Endothelial cell (in vitro differentiated cells): ENCODE measurements at places on chromosomes 5 and 9.
A peak's percentile ranks its signal among the peaks of the same experiment; 100 is the strongest.

- DNase-seq: no peak
These were observed 269.1 kb upstream of the ACTBL2 start for GRCh38 chr5:57751710-57752109.

GRCh38 chr9:104075801-104076753, 18.0 kb upstream of the SMC2 start:
- no peak for DNase-seq

- DNase-seq: no peak
These were observed 133.3 kb downstream of the KIAA0825 start for GRCh38 chr5:94485067-94485466.

DNA sequence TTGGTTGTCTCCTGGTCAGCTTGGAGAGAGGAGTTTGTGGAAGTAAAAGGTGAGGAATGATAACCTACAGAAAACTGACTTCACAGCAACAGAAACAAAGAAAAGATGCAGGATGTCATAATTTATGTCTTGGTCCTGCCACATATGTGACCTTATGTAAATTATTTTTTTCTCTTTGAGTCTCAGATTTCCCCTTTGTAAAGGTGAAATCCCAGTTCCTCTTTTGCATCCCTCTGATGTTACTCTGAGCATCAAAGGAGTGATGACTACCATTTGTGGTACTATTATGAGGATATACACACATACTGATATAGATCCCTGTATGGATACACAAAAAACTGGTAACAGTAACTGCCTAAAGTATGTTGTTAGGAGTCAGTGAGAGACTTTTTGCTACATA, 1.4 kb upstream of the THG1L start:
- no peak for DNase-seq

- no peak for DNase-seq
These were observed 927.9 kb downstream of the MAT2B start for GRCh38 chr5:164433106-164433870.

DNA sequence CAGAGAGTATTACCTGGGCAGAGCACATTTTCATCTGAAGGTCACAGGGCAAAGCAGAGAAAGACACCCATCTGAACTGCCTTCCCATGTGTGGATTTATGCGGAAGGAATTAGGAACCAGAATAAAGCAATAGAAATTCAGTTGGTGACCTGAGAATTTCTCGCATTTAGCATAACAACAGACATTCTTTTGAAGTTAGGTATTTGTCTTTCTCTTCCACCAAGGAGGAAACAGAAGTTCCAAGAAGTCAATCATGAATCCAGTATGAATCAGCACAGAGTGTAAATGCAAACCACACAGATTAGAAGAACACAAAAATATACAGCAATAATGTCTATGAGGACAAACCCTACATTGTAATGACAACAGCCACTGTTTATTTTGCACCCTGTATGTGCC, 515.2 kb upstream of the BRINP1 start:
- DNase-seq: no peak

GRCh38 chr5:6493681-6494454, 45.2 kb downstream of the UBE2QL1 start:
- DNase-seq: no peak

DNA sequence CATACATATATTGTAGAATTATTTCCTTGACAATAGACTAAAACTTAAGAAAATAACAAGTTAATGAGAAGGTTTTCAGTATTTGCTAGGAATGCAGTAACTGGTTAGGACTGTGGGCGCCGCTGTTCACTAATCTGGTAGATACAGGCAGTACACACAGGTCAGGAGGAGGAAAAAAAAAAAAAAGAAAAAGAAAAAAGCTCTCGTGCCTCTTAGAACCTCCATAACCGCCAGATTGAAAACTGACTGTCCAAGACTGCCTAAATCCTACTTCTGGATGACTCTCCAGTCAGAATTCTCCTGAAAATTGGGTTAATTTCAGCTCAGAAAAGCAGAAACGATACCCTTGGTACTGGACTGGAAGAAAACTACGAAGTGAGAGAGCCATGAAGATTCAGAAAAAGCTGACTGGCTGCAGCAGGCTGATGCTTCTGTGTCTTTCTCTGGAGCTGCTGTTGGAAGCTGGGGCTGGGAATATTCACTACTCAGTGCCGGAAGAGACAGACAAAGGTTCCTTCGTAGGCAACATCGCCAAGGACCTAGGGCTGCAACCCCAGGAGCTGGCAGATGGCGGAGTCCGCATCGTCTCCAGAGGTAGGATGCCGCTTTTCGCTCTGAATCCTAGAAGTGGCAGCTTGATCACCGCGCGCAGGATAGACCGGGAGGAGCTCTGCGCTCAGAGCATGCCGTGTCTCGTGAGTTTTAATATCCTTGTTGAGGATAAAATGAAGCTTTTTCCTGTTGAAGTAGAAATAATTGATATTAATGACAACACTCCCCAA, at the start of gene PCDHGA1:
Gene PCDHGA1 (plus strand): TSS at position 216 of the 782 bp plus-strand sequence.
- DNase-seq: peak; percentile 25

- no peak for DNase-seq
These were observed 15.7 kb downstream of the IL4 start for GRCh38 chr5:132689513-132689912.

GRCh38 chr5:9265441-9266287, 280.2 kb downstream of the SEMA5A start:
- DNase-seq: no peak

DNA sequence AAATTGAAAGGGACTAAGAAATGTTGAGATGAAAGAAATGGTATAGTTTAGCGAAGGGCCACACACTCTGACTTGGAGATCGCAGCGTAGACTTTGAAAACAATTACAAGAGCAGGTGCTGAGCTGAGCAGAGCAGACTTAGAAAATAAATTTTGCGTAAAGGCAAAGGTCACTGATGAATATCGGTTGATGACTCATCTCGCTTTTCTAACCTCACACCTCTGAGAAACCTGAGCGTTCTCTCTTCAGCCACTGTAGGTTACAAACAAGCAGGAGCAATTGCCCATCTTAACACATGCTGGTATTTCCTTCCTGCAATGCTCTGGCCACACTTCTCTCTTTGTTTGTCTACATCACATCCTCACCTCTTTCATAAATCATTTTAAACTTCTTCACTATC, 190.6 kb upstream of the C9orf72 start:
- DNase-seq: no peak

DNA sequence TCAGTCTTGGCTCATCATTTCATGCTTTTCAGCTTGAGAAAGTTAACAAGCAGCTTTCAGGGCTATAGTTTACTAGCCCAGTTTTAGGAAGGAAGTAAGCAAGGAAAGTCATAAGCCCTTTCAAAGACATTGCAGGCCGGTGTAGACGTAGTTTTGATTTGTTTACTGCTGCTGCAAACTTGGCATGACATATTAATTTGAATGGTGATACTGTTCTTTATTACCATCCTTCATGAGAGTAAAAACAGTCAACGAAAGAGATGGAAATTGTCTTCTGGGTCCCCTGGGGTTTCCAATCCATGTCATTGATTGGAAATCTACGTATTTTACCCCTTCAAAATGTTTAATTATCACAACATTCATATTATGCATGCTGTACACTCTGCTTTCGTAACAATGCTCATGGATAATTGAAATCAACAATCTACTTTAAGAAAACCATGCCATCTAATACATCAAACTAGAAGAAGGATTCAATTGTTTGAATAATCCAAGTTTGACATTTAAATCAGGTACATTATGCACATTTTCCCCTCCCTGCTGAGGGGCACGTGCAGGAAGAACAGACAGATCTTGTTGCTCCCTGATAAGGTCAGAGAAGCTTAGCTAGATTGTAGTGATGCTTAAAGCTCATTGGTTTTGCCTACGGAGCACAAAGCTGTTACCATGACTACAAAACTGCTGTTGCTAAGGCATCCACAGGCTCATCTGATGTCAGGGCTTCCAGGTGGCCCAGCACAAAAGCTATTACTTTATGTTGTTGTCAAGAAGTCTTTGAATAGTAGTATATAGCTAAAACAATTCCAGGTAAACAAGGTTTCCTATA, 139.9 kb upstream of the PRLR start:
- DNase-seq: peak; percentile 6

DNA sequence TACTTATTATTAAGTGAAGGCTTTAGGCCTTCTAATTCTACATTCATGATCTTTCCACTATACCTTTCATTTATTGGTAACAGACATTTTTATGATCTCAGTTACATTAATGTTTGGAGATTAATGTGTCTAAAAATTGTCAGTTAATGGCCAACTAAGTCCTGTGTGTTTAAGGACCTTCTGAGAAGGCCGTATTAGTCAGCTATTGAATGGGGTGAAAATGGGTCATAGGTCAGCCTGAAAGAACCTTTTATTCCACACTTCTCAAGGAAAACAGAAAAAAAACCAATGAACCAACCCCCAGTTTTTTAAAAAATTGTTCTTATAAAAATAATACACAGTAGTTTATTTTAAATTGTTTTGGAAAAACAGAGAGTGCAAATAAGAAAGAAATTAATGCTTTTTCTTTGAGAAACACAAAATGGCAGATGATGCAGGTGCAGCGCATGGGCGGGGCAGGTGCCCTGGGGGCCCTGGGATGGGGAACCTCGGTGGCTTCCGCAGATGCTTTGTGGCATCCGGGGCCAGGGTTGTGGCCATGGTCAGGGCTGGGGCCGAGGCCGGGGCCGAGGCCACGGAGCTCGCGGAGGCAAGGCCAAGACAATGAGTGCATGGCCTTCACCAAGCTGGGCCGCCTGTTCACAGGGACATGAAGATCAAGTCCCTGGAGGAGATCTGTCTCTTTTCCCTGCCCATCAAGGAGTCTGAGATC, 141.9 kb downstream of the SPATA31D1 start:
- no peak for DNase-seq

DNA sequence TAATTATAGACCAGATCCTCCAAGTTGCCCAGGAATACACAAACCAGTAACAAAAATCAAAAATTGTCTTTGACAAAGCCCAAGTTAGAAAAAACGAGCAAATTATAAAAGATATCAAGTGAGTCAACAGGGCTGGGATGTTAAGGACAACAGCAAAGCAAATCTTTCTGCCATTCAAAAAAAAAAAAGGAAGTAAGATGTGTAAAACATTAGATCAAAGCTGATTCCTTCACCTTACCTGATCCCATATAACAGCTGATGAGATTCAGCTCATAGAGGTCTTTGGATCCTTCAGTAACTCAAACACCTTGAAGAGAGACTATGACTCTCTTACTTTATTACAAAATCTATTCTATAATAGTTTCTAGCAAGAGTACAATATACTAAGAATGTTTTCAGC, 100.9 kb downstream of the STRBP start:
- no peak for DNase-seq

GRCh38 chr5:74576941-74577456, 63.5 kb downstream of the ENC1 start:
- DNase-seq: no peak

- DNase-seq: no peak
These were observed 7.1 kb downstream of the ACTL7A start for GRCh38 chr9:108869092-108869725.

DNA sequence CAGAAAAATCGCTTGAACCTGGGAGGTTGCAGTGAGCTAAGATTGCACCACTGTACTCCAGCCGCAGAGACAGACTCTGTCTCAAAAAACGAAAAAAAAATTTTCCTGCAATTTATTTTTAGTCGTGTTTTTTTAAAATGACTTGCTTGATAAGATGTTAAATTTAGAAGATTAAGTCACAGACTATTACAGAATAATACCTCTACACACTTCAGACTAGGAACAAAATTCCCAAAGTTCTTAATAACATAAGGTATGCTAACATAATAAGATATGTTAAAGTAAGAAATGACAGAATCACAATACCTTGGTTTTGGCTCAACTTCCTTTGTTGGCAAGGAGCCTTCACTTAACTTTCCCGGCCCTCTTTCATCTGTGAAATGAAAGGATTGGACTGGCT, 59.5 kb upstream of the NPR3 start:
- DNase-seq: no peak

DNA sequence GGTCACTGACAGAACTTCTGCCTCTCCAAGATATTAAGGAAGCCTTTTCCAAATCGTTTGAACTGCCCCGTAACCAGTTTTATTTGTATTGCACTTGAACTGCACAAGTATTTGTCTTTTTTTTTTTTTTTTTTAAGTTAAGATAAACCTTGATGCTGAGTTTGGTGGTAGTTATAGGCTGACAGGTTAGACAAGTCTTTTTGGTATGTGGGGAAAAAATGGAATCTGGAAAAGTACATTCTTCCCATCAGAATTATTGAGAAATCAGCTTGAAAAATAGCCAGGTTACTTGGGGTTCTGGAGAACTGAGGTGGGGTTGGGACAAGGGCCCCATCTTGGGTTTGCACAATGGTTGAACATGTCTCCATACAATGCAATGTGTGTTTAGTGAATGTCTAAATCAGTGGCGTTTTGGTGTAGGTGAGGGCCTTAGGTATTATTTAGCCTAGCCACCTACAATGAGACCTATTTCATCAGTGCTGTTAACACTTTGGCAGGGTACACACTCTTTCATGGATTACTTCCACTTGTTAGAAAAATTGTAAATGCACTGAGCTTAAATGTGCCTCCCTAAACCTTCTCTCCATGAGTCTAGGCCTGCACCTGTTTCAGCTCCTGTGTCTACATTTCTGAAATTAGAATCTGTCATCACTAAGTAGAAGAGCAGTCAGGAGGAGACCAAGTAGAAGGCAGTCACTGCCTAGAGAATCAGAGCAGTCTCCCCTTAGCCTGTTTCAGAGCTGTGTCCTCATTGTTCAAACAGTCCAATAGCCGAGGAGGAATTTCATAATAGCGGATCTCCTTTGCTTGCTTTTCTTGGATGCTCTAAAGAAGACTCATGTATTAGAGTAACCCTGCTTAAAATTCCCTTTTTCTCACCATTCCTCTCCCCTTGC, 140.0 kb upstream of the HMHB1 start:
- no peak for DNase-seq

DNA sequence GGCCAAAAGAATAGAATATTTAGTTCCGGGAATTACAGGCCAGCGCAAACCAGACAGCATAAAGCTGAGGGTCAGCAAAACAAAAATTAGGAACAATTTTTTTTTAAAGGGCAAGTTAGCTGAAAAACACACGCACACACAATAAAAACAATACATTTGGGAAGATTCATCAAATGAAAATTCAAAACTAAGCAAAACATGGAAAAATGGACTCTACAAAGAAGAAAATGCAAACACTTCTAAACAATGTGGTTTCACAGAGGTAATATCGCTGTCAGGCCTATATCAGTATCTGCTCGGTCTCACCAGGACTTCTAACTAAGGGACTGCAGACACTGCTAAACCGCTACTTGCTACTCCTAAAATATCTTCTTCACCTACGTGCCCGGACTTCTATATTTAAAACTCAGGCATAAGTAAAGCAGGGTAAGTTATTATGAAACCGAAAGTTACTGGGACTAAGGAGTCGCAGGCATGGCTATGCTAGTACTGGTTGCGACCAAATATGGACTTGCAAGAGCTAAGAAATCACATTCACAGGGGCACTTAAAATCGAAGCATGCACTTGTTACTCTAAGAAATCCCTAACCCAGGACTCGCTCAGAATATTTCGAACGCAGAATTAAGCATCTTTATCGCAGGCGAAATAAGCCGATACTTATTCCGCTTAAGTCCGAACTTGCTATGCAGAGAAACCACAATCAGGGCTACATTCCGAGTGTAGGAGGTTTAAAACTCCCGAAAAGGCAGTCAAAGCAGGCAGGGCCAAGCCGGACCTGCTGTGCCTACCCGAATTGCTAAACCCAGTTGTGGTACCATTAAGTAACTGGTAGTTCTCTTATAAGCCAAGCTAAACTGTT, 2.3 kb downstream of the ANXA2R start:
- no peak for DNase-seq

GRCh38 chr5:91449083-91449482, 66.0 kb upstream of the ARRDC3 start:
- no peak for DNase-seq
